ENCODE measurements at places on chromosomes 5 and 9.

- no peak overlapping the region for H3K4me3 ChIP-seq
- no peaks in the 10 kb centered on the region for H3K27me3 ChIP-seq
- no peak for DNase-seq
- peaks cover 9% of the 10 kb centered on the region for H3K4me1 ChIP-seq
Observed at GRCh38 chr9:134047868-134048581, 19.8 kb downstream of the BRD3 start.

DNA sequence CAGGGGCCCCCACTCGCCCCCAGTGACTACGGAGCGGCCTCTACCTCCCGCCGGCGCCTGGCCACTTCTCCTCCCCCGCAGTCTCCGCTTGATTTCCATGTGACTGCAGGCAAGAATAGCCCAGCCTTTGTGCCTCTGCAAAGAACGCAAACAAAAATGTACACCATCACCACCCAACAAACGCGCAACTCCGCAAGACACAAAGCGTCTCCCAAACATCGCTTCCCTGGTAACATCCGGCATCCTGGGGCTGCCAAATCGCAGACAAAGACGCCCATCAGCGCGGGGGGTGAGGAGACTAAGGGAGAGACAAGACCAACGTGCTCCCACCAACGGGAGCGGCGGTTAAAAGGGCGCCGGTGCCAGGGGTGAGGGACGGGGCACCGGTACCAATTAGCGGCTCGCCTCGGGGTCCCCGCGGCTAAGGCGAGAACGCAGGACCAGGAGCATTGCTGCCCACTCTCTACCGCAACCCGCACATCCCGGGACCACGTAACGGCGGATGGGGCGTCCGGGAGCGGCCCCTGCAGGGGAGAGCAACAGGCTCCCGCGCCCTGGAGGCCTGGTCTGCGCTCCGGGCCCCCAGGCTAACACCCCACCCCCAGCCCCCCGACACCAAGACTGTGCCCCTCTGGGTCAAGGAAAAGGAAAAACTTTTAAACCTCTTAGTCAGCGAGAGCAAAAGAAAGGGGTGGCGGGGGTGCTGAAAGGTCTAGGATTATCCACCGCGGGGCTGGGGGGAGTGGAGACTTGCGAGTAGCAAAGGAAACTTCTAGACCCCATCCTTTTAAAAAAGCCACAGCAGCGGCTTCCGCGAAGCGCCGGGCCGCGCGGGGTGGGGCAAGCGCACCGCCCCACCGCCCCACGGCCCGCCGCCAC, 885 bp downstream of the MPDZ start:
- no peaks in the 10 kb centered on the region for H3K36me3 ChIP-seq
- peak overlapping the region; percentile 88 for H3K4me3 ChIP-seq
- peak; percentile 80 for DNase-seq
- no peaks in the 10 kb centered on the region for H3K27me3 ChIP-seq

DNA sequence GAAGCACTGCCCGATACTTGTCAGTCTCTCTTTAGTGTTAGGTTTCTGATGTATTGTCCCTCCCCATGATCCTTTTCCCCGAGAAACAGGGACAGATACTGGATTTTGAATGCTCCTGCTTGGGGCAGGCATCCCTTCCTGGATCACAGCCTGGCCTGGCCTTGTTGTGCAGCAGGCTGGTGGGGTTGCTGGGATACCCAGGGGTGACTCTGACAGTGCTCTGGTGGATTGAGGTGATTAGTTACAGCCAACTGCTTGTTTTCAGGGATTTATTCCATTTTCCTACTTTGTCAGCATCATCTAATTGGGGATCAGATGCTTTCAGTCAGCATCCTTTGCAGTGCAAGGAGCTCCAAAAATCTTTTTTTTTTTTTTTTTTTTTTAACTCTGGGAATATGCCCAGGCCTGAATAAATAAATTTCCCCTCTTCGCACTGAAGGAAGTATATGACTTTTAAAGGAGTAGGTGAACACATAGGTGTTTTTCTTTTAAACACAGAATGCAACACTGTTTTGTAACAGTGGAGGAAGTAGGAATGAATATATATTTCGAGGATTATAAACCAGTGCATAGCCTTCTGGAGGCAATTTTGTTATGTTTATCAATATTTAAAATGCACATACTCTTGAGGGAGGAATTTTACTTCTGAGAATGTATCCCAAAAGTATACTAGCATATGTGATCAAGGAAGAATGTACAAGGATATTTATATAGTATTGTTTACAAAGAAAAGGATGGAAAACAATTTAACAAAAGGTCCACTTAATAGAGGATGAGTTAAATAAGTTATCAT, 127.3 kb upstream of the ELL2 start:
- no peak overlapping the region for H3K4me3 ChIP-seq
- no peaks in the 10 kb centered on the region for H3K36me3 ChIP-seq
- H3K27me3 ChIP-seq: no peaks in the 10 kb centered on the region
- H3K27ac ChIP-seq: no peak overlapping the region
- H3K4me1 ChIP-seq: no peaks in the 10 kb centered on the region

- H3K36me3 ChIP-seq: no peaks in the 10 kb centered on the region
- no peak for DNase-seq
- no peaks in the 10 kb centered on the region for H3K27me3 ChIP-seq
Observed at GRCh38 chr5:119313197-119313596, 42.6 kb upstream of the TNFAIP8 start.

DNA sequence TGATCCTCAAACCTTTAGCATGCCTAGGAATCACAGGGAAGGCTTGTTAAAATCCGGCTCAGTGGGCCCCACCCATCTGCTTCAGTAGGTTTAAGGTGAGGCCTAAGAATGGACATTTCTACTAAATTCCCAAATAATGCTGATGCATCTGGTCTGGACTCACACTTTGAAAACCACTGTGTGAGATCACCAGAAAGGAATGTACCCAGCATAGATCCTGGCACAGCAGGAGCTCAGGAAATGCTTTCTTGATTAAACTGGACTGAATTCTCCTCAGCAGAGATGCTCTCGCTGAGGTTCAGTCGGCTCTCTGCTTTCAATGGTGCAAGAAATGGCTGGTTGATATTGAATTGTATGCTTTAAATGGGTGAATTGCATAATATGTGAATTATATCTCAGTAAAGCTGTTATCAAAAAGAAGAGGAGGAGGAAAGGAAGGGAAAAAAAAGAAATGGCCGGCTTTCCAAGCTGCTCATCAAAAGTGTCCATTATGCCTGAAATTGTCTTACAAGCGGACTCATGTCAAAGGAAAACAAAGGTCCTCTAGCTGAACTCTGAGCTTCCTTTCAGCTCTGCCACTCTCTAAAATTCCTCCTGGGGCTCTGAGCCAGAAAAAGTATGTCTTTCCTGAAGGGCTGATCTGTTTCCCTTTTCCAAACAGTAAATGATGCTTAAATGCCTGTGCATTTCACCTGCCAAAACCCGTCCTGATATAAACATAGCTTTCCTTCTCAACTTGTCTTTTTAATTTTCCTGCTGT, 77.6 kb upstream of the SAP30L start:
- no peaks in the 10 kb centered on the region for H3K36me3 ChIP-seq
- no peak overlapping the region for H3K4me3 ChIP-seq
- peaks cover 32% of the 10 kb centered on the region for H3K4me1 ChIP-seq
- peak; percentile 51 for DNase-seq
- no peaks in the 10 kb centered on the region for H3K27me3 ChIP-seq

DNA sequence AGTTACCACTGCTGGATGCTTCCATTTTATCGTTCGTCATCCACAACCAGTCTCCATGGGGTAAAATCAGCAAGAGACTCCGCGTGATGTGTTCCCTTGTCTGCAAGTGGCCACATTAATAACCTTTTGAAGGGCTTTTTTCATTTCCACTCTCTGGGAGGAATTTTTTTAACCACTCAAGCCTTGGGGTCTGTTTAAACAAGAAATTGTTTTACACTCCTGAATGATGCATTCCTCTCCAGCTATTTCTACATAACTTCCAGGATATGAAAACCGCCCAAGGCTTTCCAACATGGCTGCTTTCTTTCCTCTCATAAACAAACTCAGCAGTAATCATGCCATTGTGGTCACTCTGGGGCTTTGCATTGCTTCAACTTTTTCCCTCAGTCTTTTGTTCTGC, 217.2 kb upstream of the DAPK1 start:
- no peak overlapping the region for H3K4me3 ChIP-seq
- no peaks in the 10 kb centered on the region for H3K27me3 ChIP-seq
- no peak overlapping the region for H3K27ac ChIP-seq
- no peaks in the 10 kb centered on the region for H3K36me3 ChIP-seq

DNA sequence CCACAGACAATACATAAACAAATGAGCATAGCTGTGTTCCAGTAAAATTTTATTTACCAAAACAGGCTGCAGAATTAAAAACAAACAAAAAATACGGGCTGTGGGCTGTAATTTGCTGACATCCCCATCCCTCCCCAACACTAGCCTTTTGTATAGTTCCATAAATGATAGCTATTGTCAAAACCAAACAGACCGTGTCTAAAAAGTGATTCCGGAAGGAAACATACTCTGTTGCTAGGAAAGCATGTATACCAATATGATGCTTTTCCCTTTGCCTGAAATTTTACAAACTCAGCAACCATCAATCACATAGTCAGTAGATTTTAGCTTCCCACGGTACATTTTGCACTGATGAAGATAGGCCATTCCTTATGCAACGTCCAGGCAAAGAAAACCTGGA, 80.0 kb downstream of the TMEM215 start:
- H3K4me3 ChIP-seq: no peak overlapping the region
- H3K4me1 ChIP-seq: no peaks in the 10 kb centered on the region
- H3K27ac ChIP-seq: no peak overlapping the region
- no peaks in the 10 kb centered on the region for H3K27me3 ChIP-seq
- no peaks in the 10 kb centered on the region for H3K36me3 ChIP-seq

GRCh38 chr5:57277085-57277484, 103.2 kb downstream of the GPBP1 start:
- H3K27me3 ChIP-seq: no peaks in the 10 kb centered on the region
- no peak overlapping the region for H3K27ac ChIP-seq
- H3K36me3 ChIP-seq: no peaks in the 10 kb centered on the region
- no peaks in the 10 kb centered on the region for H3K4me1 ChIP-seq

DNA sequence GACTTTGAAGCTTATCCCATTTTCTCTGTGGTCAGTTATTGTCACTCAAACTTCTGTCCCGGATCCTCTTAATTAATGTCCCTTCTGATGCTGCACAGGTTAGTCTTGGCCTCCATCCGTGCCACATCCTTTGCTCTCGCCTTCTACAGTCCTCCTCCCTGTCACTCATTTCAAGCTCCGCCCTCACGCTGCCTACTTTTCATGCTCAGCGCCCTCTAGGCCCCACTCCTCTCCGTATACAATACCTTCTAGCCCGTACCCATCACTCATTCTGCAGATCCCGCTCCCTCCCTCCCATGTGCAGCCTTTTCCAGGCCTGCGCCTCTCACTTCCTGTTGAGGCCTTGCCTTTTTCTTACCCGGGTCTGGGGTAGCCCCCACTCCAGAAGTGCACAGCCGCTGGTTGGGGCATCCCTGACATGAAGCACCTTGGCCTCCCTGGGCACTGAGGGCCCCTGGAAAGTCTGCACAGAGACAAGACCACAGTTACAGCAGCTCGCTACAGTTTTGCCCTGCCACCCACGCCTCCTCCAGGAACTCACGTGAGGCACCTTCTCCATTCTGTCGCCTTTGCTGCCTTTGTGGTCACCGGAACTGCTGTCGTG, 88.5 kb upstream of the SLC25A48 start:
- H3K27ac ChIP-seq: no peak overlapping the region
- DNase-seq: peak; percentile 36
- no peaks in the 10 kb centered on the region for H3K36me3 ChIP-seq
- no peaks in the 10 kb centered on the region for H3K4me1 ChIP-seq
- peak overlapping the region; percentile 29 for H3K4me3 ChIP-seq
- H3K27me3 ChIP-seq: no peaks in the 10 kb centered on the region

DNA sequence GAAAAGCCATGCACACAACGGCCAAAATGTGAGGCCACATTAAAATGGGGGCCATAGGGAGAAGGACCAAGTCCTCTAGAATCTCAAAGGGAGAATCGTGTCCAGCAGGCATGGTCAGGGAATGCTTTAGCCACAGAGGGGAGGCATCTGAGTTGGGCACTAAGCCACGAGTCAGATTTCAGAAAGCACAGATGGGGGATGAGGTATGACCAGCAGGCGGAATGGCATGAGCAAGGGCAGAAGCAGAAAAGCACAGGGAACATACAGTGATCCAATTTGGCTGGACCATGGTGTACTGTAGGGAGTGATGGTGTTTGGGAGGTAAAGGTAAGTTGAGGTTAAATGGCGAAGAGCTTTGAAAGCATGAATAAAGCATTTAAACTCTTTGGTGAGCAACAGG, 214.6 kb downstream of the TLE1 start:
- H3K27ac ChIP-seq: no peak overlapping the region
- H3K36me3 ChIP-seq: no peaks in the 10 kb centered on the region
- no peak for DNase-seq
- no peak overlapping the region for H3K4me3 ChIP-seq
- H3K27me3 ChIP-seq: no peaks in the 10 kb centered on the region

DNA sequence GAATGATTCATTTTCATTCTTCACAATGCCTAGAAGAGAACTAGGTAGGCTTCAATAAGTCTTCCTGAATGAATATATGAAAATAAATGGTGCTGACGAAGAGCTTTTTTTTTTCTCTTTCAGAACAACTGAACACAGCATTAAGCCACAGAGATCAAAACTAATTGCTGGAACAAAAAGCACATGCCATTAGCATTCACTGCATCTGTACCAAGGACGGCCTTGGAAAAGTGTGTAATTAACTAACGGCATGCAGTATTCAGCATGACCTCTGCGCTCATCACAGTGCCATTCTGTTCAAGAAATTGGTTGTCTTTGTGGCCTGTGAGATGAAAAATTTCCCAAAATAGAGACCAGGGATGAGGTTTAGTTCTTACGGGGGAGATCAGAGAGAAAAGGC, 99.3 kb downstream of the NUDT12 start:
- no peaks in the 10 kb centered on the region for H3K27me3 ChIP-seq
- no peak overlapping the region for H3K4me3 ChIP-seq
- H3K36me3 ChIP-seq: no peaks in the 10 kb centered on the region
- DNase-seq: no peak
- H3K4me1 ChIP-seq: no peaks in the 10 kb centered on the region

DNA sequence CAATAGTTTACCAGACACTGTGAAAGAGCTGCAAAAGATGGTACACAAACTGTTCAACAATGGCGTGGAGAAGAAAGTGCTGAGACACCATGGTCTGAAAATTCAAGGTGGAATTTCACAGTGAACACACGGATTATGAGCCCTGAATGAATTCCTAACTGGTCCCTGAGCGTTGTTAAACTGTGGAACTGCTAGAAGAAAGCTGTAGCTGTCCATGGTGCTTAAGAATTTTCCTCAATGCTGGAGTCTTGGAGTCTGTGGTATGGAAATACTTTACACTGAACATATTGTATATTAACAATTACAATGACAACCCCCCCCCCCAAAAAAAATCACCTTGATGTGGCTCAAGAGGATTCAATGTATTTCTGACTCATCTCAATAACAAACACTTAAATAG, 68.5 kb downstream of the SLC24A2 start:
- no peak overlapping the region for H3K27ac ChIP-seq
- no peaks in the 10 kb centered on the region for H3K27me3 ChIP-seq
- DNase-seq: peak; percentile 15

DNA sequence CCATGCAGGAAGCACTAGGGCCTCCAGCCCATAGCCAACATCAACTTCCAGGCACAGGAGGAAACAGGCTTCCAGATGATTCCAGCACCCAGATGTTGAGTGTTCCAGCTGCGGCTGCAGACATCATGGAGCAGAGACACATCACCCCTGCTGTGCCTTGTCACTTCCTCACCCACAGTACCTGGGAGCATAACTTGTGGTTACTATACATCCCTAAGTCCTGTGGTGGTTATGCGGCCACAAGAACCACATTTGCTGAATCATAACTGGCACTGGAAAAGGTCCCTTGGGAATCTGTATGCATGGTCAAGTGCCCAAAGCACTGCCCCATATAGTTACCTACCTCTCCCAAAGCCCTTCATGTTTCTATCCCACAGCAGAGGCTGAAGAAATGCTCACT, 56.6 kb downstream of the WHRN start:
- peaks cover 34% of the 10 kb centered on the region for H3K4me1 ChIP-seq
- H3K27me3 ChIP-seq: no peaks in the 10 kb centered on the region
- no peak for DNase-seq
- no peak overlapping the region for H3K4me3 ChIP-seq
